Liver (tissue), 10 donors: ENCODE measurements at places on chromosomes 16 and 17.

GRCh38 chr16:89540557-89540956 is 19.9 kb upstream of the RPL13 start:
- peaks cover 16% of the 10 kb centered on the region for H3K4me1 ChIP-seq
- H3K27me3 ChIP-seq, result no peaks in the 10 kb centered on the region
- no peak overlapping the region for H3K27ac ChIP-seq
- peaks cover 9% of the 10 kb centered on the region for H3K36me3 ChIP-seq
- DNase-seq, result no peak
- no peak overlapping the region for H3K4me3 ChIP-seq

GRCh38 chr17:6348891-6349290 is 86.0 kb downstream of the AIPL1 start:
- no peak overlapping the region for H3K4me3 ChIP-seq
- no peaks in the 10 kb centered on the region for H3K4me1 ChIP-seq
- H3K27ac ChIP-seq, result no peak overlapping the region

DNA sequence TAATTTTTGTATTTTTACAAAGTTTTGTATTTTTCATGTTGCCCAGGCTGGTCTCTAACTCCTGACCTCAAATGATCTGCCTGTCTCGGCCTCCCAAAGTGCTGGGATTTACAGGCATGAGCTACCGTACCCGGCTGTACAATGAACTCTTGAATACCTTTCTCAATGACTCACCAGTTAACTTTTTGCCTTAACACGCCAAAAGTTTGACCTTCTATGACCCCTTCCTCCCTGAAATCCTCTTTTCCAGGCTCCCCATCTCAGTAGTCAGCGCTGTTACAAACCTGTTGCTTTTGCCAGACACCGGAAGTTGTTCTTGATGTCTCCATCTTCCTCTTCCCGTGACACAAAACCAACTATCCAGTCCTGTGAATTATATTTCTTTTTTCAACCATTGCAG is 158.1 kb upstream of the ASIC2 start:
- no peak overlapping the region for H3K4me3 ChIP-seq
- H3K36me3 ChIP-seq, result no peaks in the 10 kb centered on the region
- no peaks in the 10 kb centered on the region for H3K4me1 ChIP-seq
- no peak for DNase-seq
- no peak overlapping the region for H3K27ac ChIP-seq

DNA sequence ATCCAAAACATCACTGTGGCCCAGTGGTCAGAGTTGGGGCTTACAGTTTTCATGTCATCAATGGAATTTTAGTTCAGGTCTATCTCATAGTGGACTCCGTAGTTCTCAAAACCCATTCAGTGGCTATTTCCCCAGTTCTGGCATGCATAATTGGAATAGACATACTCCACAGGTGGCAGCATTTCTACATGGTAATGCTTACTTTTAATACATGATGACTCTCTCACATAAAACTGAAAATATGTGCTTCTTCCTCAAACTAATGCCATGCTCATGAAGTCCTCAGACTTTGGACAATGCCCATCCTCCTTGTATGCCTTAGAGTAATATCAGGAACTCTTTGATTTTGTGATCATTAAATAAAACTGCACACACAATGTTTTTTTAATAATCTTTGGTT is 857.4 kb upstream of the GOT2 start:
- H3K36me3 ChIP-seq, result no peaks in the 10 kb centered on the region
- no peak for DNase-seq
- H3K4me1 ChIP-seq, result no peaks in the 10 kb centered on the region

GRCh38 chr17:69457603-69458002 is 43.1 kb downstream of the MAP2K6 start:
- no peaks in the 10 kb centered on the region for H3K4me1 ChIP-seq
- H3K4me3 ChIP-seq, result no peak overlapping the region
- no peak overlapping the region for H3K27ac ChIP-seq
- H3K27me3 ChIP-seq, result no peaks in the 10 kb centered on the region
- DNase-seq, result no peak

DNA sequence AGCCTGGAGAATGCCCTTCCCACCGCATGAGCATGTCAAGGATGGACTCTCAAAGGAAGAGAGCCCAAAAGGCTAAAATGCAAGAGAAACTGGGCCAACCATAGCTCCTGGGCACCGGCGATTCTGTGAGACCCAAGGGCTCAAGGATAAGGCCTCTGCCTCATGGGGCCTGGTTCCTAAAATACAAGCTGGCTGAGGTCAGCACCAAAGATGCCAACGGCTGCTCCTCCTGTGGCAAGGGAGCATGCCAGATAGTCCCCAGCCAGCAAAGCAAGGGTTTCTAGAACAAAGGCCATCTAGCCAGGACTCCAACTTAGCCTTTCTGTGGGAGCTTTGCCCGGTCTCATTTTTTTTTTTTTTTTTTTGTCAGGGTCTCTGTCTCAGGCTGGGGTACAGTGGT is 20.1 kb downstream of the GPRC5B start:
- DNase-seq, result no peak
- no peaks in the 10 kb centered on the region for H3K27me3 ChIP-seq
- H3K4me1 ChIP-seq, result no peaks in the 10 kb centered on the region

- no peak overlapping the region for H3K4me3 ChIP-seq
- no peaks in the 10 kb centered on the region for H3K27me3 ChIP-seq
- no peak overlapping the region for H3K27ac ChIP-seq
- DNase-seq, result no peak
- H3K4me1 ChIP-seq, result no peaks in the 10 kb centered on the region
Measured at GRCh38 chr16:85431431-85432124, 181.5 kb upstream of the GSE1 start.

DNA sequence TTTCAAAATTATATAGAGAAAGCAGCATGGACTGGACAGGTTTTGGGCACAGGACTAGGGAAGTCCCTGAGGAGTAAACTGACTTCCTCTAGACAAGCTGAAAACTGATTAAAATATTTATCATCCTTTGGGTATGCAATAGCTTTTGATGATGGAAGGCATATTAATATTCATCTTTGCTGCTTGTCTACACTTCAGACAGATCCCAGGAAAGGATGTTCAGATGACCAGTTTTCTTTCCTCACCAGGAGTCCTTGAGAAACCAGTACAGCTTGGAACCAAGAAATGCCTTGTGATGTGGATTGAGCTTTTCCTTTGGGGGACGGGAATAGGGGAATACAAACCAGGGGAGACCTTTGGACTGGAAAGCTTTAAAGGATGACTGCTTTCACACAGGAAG is 195.5 kb downstream of the FTO start:
- peaks cover 8% of the 10 kb centered on the region for H3K4me1 ChIP-seq
- no peak for DNase-seq
- no peak overlapping the region for H3K27ac ChIP-seq

DNA sequence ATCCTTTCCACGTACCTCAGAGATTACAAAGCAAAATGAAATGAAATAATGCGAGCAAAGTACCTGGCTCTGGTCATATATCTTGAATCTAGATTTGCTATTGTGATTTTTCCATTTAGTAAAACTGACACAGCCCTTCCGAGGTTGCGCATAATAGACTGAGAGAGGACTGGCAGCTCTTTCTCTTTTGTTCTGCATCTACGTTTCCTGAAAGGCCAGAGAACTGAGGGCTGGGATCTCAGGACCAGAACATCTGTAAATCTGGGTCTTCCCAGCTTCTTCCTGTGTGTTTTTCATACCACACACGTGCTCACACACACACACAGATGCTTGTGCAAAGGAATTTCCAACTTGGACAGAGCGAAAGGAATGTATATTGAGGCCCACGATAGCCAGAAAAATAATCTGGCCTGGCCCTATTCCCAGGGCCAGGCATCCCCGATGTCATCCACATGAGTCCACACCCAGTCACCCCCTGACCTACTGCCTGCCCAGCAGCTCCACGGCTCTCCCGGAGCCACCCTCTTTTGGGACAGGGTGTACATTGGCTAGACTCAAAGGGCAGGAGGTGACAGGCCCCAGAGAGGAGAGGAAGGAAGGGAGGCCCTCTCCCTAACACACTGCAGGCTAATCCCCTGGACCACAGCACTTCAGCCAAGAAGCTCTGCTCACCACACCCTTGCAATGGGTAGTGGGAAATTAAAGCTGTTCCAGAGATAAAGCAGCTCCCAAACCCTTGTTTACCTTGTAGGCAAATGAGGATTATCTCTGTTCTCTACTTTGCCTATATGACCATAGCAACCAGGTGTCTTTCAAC is 41.8 kb downstream of the NOL11 start:
- no peaks in the 10 kb centered on the region for H3K4me1 ChIP-seq
- no peak overlapping the region for H3K4me3 ChIP-seq
- H3K27me3 ChIP-seq, result no peaks in the 10 kb centered on the region
- no peak for DNase-seq
- H3K36me3 ChIP-seq, result no peaks in the 10 kb centered on the region

DNA sequence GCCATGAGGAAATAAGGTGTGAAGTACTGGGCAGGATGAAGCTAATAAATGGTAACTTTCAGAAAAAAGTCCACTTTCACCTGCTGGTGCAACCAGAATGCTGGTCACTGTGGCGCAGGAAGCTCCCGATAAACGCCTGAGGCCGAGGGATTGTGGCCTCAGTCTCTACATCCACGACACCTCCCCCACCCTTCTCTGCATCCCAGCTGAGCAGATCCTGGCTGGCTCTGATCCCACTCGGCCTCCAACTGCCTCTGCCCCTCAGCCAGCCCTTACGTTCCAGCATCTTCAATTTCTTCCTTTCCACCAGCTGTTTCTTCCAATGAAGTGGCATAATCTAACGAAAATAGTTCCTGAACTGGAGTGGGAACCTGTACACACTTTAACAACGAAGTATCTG is 49.5 kb downstream of the COX4I1 start:
- DNase-seq, result no peak
- no peaks in the 10 kb centered on the region for H3K36me3 ChIP-seq
- H3K27me3 ChIP-seq, result no peaks in the 10 kb centered on the region
- peaks cover 4% of the 10 kb centered on the region for H3K4me1 ChIP-seq

DNA sequence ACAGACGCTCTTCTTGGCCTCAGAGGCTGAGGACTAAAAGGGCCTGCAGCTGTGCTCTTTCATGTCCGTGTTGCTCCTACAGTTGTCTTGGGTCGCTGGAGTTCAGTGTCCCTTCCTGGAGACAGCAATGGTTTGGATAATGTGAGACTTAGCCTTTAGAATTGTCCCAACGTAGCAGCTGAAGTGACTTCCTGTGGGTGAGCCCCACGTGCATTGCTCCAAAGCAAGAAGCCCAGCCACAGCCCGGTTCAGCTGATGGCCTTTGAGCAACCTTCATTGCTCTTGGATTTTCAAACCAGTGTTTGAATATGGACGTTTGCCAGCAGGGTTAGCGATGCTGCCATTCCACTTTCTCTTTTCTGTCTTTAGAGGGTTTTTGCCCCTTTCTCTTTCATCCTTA is 19.7 kb downstream of the TMEM11 start:
- no peak for DNase-seq
- H3K27me3 ChIP-seq, result no peaks in the 10 kb centered on the region
- no peaks in the 10 kb centered on the region for H3K4me1 ChIP-seq
- H3K27ac ChIP-seq, result no peak overlapping the region

- peak overlapping the region; percentile 92 for H3K27ac ChIP-seq
- no peaks in the 10 kb centered on the region for H3K27me3 ChIP-seq
- H3K4me3 ChIP-seq, result peak overlapping the region; percentile 67
- DNase-seq, result no peak
- no peaks in the 10 kb centered on the region for H3K36me3 ChIP-seq
Measured at GRCh38 chr17:12021623-12022140, 1.0 kb downstream of the MAP2K4 start.

DNA sequence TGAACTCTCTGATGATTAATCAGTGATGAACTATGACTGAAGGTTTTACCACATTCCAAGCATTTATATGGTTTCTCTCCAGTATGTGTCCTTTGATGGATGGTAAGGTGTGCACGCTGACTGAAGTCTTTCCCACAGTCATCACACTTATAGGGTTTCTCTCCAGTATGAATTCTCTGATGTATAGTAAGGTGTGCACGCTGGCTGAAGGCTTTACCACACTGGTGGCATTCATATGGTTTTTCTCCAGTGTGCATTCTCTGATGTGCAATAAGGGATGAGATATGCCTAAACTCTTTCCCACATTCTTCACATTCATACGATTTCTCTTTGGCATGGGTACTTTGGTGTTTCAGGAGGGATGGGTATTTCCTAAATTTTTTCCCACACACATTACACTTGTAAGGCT is 16.4 kb downstream of the ZNF287 start:
- H3K36me3 ChIP-seq, result peaks cover 4% of the 10 kb centered on the region
- H3K4me3 ChIP-seq, result peak overlapping the region; percentile 13
- H3K4me1 ChIP-seq, result no peaks in the 10 kb centered on the region
- no peaks in the 10 kb centered on the region for H3K27me3 ChIP-seq
- no peak overlapping the region for H3K27ac ChIP-seq
- no peak for DNase-seq

DNA sequence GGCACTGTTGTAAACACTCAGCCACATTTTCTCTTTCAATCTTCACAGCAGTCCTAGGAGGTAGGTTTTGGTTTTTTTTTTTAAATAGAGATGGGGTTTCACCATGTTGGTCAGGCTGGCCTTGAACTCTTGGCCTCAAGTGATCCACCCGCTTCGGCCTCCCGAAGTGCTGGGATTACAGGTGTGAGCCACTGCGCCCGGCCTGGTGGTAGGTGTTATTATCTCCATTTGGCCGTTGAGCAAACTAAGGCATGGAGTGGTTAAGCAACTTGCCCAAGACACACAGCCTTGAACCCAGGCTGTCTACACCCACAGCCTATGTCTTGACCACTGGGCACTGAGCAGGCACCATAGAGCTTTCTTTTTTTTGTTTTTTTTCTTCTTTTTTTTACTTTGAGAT is 8.6 kb downstream of the SGCA start:
- H3K27ac ChIP-seq, result no peak overlapping the region
- DNase-seq, result no peak
- H3K4me3 ChIP-seq, result no peak overlapping the region
- no peaks in the 10 kb centered on the region for H3K4me1 ChIP-seq
- H3K27me3 ChIP-seq, result no peaks in the 10 kb centered on the region

- H3K27me3 ChIP-seq, result no peaks in the 10 kb centered on the region
- peak overlapping the region; percentile 37 for H3K27ac ChIP-seq
- H3K4me3 ChIP-seq, result no peak overlapping the region
- H3K36me3 ChIP-seq, result no peaks in the 10 kb centered on the region
Measured at GRCh38 chr16:85869785-85870558, 29.0 kb upstream of the IRF8 start.

DNA sequence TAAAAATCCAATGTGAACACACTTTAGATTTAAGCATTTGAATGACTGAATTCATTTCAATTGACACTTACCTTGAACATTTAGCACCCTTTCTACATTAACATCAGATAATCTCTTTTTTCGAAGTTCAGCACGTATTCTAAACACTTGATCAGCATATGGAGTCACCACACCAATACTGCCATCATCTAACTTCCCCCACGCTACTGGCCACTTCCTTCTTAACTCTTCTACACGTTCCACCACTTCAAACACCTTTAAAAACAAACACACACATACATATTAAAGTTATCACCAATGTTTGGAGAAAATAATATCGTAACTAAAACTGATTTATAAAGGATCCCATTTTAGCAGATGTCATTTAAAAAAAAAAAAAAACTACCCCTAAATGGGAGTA is 93.5 kb downstream of the CACNG1 start:
- H3K4me3 ChIP-seq, result no peak overlapping the region
- no peaks in the 10 kb centered on the region for H3K4me1 ChIP-seq
- no peaks in the 10 kb centered on the region for H3K27me3 ChIP-seq
- no peak overlapping the region for H3K27ac ChIP-seq
- no peak for DNase-seq
